ENCODE measurements at places on chromosomes 5 and 9.

DNA sequence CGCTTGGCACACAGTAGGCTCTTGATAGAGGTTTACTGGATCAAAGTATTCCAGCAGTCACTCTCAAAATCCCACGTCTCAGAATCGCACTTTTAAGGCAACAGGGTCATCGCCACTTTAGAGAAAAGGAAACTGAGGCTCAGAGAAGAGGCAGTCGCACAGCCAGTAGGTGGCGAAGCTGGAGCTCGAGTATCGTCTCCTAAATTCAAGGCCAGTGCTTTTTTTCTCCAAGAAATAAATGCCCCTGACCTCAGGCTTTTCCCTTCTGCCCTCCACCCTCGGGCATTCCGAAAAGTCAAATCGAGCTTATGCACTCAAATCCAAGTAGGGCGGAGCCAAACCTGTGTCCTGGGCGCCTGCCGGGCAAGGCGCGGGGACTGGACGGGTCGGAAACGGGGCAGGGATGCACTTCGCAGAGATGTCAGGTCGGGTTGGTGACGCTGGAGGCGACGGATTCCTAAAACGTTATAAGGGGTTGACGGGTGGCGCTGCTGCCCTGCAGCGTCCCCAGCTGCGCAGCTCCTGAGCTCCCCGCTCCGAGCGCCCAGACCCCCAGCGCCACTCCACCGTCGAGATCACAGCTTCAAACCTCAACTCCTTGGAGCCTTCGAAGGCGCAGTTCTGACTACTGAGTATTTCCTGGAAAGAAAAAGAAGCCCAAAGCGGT is 4.7 kb upstream of the FOXB2 start:
- no peak for DNase-seq

DNA sequence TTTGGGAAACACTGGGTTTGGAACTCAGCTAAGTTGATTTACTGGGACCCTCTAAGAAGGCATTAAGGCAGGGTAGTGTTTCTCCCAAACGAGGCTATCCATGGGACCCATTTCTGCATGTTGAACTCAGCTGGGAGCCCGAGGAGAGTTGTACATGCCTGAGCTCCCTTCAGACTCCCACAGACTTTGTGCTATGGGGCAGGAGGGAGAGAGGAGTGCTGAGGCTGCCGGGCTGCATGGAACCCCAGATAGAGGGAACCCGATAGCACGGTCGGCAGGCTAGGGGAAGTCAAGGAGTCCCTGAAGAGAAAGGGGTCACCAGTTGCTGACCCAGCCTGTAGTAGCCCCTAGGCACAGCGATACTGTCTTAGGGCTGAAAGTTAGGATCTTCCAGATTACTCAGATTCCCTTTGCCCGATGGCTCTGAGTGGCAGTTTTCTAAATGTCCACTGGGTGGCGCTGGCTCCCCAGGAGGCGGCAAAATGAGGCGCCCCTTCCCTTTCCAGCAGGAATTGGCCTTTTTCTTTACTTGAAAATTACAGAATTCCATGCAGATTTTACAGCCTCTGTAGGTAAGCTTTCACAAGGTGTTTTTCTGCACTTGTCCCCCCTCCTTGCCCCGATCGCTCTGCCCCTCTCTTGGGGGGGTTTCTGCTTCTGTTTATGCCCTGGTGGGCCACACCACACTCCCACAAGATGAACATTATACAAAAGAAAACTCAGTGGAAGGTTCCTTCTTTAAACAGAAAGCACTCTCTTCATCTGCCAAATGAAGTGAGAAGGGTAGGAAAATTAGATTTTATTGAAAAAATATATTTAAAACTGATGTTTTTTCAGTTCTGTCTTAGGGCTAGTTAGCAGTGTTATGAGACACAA is 17.8 kb downstream of the NANS start:
- no peak for DNase-seq

- DNase-seq: no peak
These were observed 66.3 kb upstream of the TMEM215 start for GRCh38 chr9:32716955-32717543.

DNA sequence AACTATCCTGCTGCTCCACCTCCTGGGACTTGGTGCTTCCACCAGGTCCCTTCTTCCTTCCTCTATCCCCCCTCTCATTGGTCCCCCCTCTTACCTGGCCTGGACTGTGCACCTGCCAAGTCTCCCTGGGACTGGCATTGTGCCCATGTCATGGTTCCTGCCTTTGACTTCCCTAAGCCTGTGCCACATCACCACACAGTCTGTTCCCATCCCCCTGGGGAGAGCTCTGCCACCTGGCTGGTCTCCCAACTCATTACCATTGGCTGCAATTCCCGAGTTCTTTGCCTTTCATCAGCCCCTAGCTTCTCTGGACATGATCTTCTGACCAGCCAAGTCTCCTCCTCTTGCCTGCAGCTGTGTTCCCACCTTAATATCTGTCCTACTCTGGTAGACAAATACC is 180.3 kb downstream of the SREK1 start:
- DNase-seq: no peak

DNA sequence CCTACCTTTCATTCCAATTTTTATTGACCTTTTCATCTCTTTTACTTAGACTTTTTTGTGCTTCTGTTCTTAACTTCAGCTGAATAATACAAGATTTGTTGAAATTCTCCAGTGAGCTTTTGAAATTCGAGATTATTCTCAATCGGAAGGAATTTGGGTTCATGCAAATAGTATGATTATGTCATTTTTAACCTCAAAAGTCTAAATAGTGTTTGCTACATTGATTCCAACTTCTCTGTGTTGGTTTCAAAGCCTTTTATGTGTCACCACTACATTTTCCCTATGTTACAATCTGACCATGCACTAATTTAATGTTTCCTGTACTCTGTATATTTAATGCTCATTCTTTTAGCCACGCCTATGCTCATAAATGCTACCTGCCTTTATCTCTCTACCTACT is 44.1 kb downstream of the VPS13A start:
- no peak for DNase-seq

GRCh38 chr5:164422400-164422799 is 917.0 kb downstream of the MAT2B start:
- DNase-seq: no peak

- DNase-seq: no peak
These were observed 13.0 kb upstream of the CAMSAP1 start for GRCh38 chr9:135920256-135920930.

GRCh38 chr9:96782235-96782634 is 4.3 kb upstream of the ZNF510 start:
- no peak for DNase-seq

DNA sequence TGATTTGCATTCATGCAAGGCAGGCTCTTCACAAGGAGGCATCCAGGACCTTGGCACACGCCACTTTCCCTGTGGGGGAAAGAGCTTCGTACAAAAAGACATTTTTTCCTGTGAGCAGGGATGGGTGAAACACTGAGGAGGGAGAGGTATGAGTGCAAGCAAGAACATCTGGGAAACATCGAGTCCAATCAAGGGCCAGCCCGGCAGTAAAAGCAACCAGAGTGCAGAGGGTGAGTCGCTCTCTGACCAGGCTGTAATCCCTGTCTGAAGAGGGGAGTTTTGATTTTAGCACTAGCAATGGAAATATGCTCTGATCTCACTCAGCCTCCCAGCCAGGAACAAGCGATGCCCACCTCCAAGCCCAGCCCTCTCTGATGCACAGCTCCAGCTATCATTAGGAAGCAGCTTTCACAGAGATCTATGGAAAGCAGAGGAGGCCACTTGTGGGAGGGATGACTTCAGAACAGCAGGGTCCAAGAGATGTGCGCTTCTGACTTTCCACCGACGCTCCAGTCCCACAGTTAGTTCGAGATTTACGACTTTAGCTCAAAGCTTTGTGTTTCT is 211.0 kb upstream of the ADAMTS16 start:
- no peak for DNase-seq

- DNase-seq: no peak
These were observed 56.4 kb downstream of the PBX3 start for GRCh38 chr9:125803526-125803925.

GRCh38 chr5:39273314-39273954 is 54.1 kb upstream of the FYB1 start:
- DNase-seq: no peak

- DNase-seq: no peak
These were observed 10.1 kb upstream of the ADRB2 start for GRCh38 chr5:148816357-148816756.

DNA sequence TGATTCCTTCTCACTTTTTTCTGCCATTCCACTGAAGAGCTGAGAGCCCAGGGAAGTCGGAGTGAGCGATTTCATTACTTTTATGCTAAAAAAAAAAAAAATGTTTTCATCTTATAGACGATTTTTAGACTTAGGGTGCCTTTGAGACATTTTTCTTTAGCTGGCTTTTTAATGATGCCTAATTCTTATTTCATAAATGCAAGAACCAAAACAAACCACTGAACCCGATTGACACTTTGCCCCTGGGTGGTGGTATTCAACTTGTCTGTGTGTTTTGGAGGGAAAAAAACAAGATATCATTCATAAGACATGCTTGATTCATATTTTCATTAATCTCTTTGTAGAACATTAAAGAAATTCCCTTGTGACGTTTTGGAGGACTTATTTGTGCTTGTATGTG is 2.4 kb downstream of the TLE4 start:
- DNase-seq: no peak

GRCh38 chr5:166551384-166551783 is 1740.1 kb upstream of the WWC1 start:
- DNase-seq: no peak

DNA sequence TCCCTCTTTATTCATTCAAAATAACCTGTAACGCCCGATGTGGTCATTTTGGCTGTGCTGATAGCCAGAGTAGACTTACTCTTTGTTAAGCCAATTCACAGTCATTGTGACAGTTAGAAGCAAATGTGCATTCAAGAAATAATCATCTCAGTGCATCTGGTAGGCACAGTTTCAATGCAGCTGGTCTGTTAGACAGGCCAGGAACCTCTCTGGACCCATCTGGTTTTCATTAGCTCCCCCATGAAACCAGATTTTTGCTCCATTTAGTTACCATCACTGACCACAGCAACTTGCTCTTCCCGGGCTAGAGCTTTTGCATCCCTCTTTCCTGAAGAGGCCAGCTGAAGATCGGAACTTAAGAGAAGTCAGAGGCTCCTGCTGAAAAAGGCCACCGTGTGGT is 284.2 kb downstream of the NSG2 start:
- DNase-seq: peak; percentile 28

DNA sequence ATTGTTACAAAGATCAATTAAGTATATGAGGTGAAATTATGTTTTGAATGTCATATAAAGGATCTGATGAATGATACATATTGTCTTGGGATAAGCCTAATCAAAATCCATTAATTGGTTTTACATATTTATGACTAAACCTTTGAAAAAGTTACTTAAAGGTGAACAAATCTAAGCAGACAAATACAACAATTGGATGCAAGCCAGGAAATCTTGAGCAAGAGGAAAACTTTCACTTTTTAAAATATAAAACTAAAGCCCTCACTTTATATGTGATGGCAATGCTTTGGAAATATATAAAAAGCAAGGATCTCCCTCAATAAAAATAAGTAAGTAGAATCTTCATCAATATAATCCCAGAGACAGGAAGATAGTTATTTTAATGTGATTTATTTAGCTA is 80.1 kb downstream of the EDIL3 start:
- DNase-seq: no peak

GRCh38 chr9:97808972-97809371 is 44.1 kb upstream of the FOXE1 start:
- DNase-seq: no peak

DNA sequence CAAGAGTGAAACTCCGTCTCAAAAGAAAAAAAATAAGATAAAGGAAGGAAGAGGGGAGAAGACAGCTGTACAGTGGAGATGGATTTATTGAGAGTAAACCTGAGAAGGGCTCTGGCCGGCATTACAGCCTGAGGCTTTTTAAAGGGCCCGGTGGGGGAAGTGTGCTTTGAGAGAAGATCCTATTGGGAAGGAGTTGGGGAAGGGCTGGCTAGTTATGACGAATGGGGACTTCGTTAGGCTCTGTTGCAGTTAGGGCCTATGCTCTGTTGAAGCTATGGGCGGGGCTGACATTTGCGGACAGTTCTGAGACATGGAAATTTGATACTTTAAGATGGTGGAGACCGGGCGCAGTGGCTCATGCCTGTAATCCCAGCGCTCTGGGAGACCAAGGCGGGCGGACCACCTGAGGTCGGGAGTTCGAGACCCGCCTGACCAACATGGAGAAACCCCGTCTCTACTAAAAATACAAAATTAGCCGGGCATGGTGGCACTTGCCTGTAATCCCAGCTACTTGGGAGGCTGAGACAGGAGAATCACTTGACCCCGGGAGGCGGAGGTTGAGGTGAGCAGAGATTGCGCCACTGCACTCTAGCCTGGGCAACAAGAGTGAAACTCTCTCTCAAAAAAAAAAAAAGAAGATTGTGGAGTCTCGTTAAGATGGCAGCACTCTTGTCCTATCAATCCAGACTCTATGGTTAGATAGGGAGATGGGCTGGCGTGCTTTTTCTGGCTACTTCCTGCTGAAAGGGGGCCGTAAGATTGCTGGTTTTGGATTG is 33.2 kb downstream of the C9orf50 start:
- DNase-seq: no peak

- no peak for DNase-seq
These were observed 5.6 kb downstream of the HOMER1 start for GRCh38 chr5:79508354-79508753.

DNA sequence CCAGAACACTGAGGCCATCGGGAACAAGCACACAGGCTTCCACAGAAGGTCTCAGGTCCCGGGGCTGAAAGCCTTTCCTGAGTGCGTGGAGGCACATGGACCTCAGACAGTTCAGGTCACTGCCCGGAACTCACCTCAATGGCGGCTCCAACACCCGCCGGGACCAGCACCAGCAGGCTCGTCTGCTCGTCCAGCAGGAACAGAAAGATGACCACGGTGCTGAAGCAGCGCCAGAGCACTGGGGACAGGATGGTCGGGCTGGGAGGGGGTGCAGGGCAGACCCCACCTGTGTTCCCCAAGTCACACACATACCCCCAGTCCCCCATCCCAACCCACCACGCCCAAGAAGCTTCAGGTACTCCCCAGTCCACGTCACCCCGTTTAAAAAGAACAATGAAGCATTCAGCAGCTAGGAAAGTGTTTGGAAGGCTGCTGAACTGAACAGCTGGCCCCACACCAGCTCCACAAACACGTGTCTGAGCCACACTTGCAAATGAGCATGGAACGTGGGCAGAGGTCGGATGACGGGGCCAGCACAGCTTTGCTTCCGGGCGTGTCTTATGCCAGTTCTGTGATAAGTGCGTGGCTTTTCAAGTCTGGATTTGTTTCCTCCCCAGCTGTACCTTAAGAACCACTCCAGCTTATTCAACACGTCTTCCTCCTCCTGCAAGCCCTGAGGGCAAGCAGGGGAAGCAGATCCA is 14.6 kb downstream of the CLPTM1L start:
- no peak for DNase-seq

DNA sequence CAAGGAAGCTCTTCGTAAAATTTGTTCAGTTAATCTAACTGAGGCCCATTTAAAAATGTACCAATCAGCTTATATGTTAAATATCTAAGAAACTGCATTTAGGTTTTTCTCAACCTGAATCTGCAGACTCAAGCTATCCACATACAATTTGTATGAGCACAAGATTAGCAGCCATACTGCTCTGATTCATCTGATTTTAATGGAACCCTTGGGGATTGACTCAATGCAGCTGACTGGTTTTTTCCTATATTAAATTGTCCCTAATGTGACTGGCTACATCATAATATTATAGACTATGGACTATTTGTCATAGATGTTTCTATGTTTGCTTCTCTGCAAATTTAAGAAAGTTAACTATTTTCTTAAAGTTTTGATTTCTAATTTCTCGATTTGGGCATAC is 451.0 kb upstream of the TUSC1 start:
- no peak for DNase-seq

- DNase-seq: no peak
These were observed 75.2 kb upstream of the HRH2 start for GRCh38 chr5:175582697-175583096.
